MV-4-11 (cell line): ENCODE measurements at places on chromosomes 6 and 20.

- DNase-seq, result no peak
Observed at GRCh38 chr6:73985891-73986290, 289.9 kb downstream of the CD109 start.

DNA sequence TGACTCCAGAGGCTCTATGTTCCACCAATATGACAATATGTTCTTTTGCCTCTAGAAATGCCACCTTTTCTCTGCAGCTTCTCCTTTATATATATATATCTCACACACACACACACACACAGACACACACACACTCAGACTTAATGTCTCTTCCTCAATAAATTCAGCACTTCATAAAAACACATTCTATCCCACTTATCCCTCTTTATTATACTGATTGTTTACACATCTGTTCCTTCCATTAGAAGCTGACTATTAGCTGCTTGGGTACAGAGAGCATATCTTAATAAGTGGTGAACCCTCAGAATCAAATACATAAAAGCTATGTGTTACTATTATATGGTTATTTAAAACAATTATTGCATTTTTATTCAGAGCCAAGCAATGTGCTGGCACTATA lies 23.3 kb downstream of the NRSN1 start:
- no peak for DNase-seq

DNA sequence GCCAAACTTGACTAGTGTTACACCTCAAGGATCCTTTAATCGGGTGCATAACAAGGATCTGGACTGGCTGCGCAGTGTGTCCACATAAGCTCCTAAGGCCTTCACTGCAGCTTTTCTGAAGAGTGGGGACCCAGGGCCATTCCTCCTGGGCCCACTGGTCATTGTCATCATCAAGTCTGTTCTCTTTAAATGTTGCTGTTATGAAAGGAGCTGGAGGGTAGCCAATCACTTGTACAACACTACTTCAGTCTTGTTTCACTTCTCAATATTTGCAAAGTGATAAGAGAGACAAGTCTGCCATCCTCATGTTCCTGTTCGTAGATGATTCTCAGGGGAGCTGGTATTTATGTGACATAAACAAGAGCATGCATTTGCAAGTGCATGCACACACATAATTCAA lies 149.8 kb downstream of the SYNDIG1 start:
- DNase-seq, result peak; percentile 88

DNA sequence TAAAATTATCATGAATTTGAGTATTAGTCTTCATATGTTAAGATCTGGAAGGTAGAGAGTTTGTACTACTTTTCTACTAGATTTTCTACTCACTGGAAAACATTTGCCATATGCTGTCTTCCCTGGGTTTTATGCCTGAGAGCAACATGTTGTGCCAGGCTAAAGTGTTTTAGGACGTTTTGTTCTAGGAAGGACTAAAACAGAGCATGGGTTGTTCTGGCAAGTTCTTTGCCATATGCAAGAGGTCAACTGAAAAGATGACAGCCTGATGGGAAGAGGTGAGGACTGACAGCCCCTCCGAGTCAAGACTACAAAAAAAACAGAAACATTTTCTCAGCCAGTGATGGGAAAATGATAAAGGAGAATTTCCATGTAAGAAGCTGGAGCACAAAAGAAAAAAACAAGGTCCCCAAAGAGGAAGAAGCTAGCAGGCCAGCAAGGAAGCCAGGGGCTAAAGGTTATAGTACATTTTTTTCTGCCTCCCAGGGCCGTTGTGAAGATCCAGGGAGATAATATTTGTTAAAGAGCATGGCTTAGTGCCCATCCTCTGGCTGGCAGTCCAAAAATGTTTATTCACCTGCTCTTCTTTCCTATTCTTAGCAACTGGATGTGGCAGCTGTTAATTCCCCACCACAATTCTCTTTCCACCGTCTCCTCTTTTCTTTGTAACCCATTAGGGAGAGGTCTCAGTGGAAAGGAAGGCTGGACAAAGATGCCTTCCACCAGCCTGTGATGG lies 7.8 kb downstream of the SCGN start:
- DNase-seq, result no peak

DNA sequence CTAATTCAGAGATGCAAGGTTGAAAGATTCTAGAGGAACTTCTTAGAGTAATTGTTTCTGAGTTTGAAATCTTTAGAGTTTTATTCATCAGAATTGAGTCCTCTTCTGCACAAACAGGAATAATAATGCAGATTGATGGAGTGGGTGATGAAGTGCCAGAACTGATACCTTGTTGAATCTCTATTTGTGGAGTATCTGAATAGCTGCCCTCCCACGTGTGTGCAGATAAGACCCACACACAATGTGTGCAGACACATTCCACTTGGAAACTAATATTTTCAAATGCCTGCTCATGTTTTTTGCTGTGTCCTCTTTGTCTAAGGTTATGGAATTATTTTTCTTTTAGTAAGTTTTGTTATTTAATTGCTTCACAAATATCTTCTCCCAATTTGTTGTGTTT lies 1167.8 kb upstream of the MAP3K7 start:
- DNase-seq, result no peak
